Kidney capillary endothelial cell (primary cell): ENCODE measurements at places on chromosomes 11 and 22.
A peak's percentile ranks its signal among the peaks of the same experiment; 100 is the strongest.

- no peak for DNase-seq
These were observed 54.9 kb upstream of the HMGXB4 start for GRCh38 chr22:35202376-35202775.

DNA sequence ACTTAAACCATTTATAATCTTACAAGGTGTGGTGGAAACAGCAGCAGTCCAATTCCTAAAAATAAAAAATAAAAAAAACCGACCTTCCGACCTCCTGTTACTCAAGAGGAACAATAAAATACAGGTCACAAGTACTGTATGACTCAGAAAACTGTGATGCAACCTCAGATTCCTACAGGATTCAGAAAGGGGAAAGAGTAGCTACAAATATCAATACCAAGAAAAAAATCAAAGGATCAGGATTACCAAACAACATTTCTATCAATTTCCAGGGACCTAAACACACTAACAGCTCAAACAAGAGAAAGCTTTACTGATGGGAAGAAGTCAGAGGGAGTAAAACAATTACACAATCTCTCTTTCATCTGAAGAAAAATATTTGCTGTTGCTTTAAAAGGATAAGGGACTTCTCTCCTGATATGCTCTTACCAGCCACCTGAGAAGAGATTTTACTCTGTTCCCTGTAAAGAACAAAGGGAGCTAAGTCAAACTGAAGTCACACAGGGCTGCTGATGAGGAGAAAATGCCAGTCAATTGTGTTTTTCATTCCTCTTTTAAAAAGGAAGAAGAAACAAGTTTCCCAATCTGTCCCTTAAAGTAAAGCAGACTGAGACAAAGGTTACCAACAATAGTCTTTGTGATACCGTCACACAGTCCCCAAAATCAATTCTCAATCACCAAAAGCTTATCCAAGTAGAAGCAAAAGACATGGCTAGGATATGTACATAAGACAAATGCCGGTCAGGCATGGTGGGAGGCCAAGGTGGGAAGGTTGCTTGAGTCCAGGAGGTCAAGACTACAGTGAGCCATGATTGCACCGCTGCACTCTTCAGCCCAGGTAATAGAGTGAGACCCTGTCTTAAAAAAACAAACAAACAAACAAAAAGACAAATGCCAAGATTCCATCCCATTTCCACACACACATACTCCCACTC is 39.3 kb downstream of the AMBRA1 start:
- DNase-seq: peak; percentile 65

- no peak for DNase-seq
These were observed 23.2 kb downstream of the ELFN2 start for GRCh38 chr22:37404091-37404490.

DNA sequence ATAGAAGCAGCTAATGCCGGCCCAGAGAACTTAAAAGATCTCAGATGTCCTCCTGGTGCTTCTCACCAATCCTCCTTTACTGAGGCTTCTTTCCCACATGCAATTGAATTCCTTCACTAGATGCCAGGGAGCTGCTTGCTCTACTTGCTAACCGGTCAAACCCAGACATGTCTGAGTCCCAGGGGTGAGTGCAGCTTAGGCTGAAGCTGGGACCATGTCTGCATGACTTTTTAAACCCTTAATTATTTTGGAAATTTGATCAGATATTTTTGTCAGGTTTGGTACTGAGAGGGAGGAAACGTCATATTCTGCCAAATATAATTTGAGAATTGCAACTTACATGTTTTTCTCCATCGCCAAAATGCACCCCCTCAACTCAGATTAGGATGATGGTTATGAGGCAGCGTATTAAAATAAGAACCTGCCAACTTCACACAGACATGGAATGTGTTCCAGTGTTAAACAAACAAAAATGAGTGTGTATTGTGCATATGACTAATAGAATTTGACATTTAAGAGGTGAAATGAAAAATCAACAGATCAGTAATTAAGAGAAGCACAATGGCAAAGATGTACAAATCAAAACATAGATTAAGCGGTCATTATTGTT is 529.5 kb downstream of the ETS1 start:
- DNase-seq: no peak

DNA sequence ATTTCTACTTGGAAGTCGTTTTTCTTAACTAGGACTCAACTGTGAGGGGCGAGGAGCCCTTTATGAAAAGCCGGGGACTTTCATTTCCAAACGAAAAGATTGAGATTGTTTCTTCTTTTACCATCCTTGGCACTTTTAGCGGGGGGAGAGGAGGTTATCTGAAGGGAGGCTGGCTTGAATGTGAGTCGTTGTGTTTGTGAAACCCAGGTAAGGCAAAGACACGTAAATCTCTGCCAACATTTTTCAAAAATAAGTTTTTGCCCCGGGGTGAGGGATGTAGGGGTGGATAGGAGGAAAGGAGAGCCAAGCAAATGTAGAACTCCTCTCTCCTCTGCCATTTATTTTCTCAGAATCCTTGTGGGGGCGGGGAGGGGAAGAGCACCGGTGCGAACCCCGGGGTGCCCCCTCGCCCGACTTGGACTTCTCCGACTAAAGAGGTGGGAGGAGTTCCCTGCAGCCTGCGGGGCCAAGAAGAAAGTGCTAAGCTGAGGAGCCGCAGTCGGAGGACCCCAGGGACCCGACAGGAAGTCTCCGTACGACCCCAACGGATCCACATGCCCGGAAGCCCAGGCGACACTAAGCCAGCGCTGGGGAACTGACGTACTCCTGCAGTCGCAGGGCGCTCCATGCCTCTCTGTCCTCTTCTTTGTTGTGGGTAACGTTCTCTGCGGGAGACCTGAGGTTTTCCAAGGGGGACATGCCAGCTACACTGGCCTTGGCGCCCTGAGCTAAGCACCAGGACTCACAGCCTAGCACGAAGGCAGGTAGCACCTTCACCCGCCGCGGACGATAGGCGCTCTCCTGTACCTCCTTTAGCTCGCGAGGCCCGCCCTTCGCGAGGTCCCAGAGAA is 2.4 kb upstream of the WT1 start:
- DNase-seq: no peak

DNA sequence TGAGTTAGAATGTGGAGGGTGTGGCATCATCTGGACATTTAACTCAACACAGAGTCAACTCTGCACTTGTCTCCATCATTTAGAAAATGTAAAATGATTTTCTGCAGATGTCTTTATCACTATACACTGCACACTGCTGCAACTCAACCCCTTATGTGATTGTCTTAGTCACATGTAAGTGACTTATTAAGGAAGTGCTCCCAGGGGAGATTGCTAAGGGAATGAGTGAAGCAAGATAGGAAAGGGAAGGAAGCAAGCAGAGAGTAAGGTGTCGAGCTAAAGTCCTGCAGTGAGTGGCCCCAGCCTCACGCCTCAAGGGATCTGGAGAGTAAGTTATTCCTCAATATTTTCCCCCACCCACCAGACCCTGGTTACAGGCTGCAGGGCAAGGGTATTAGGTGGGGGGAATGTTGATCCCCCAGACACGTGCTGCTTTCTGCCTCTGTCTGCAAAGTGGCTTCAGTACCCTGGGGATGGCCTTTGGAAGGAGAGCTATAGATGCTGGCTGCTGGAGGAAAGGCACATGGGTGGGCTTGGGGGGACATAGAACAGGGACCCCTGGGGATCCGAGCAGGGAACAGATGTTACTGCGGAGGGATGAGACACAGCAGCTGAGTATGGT is 7.2 kb upstream of the CBX6 start:
- no peak for DNase-seq

DNA sequence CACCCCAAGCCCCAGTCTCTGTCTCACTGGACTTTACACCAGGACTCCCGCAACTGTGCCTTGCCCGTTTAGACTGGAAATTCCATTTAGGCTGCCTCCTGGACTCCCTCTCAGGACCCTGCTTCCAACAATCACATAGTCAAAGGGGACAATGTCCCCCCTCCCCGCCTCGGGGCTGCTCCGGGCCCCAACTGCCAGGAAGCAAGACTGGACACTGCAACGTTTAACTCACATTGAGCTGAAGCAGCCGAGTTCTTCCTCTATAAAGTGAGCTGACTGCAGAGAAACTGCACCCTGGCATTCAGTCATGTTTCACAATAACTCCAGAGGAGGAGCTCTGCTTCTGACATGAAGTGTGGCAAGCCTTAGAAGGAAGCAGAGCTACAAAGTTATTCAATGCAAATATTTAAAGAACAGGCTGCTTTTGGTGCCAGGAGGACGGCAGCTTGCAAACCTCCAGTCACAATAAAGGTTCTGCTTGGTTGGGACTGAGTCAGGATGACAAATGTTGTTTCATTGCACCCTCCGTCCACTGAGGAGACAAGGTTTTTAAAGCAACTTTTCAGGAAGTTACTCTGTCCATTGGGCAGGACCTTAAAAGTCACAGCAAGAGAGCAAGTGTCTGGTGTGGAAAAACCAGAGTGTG is 19.9 kb downstream of the PACSIN2 start:
- peak; percentile 79 for DNase-seq

- no peak for DNase-seq
These were observed 24.8 kb downstream of the ADAMTS15 start for GRCh38 chr11:130473056-130473794.

DNA sequence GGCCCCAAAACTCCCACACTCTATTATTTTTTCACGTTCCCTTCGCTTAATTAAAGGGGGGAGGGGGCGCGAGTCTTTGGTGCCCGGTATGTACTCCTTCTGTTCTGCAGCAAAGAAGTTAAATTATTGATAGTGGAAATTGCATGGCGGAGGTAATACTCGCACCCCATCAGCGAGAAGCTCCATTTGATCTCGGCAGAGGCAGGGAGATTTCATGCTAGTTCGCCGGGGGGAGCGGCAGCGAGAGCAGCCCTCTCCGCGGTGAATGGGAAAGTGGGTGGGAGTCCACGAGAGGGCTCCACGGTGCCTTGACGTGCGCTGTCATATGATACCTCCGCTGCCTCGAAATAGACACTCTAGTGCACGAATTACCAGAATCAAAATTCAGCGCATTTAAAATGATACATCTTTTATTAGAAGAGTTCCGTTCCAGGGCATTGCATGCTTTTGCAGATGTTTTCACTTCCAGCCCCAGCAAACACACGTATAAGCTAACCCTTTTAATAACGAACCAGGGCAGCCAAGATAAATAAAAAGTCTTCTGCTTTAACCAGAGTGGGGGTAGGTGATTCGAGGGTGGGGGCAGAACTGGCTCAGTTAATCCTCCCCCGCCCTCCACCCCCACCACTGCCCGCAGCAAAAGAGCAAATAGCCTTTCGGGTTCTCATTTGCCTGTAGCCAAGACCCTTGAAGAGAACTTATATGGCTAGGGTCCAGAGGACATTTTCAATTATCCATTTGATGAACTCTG is 1.3 kb upstream of the BDNF start:
- no peak for DNase-seq

DNA sequence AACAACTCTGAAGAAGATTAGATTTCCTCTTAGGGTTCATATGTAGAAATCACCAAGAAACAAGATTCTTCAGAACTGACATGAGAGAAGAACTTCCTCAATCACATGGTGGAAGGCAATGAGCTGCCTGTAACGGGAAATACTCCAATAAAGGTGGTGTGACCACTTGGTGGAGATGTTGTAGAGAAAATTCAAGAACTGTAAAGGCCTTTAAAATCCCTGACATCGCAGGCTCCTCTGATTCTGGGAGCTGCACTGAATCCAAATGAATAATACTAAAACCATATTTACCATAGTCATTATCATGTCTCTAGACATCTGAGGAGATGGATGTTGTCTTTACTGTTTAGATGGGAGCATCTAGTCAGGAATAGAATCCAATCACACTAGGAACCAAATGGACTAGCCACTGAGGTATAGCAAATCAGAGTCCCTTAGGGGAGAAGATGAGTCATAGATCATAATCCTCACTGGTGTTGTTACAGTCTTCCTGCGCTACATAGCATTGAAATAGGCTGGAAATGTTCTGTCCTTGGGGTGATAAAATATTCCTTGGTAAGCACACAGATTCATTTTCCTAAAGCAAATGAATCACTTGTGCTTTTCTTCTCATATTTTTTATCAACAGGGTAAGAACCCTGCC is 321.6 kb upstream of the TENM4 start:
- no peak for DNase-seq

GRCh38 chr11:102138223-102138622 is 28.0 kb downstream of the YAP1 start:
- DNase-seq: no peak

GRCh38 chr11:62850911-62851806 is 11.8 kb upstream of the WDR74 start:
- no peak for DNase-seq

GRCh38 chr22:41603873-41604332 is 14.3 kb upstream of the PMM1 start:
- no peak for DNase-seq

- DNase-seq: no peak
These were observed at the start of gene OTOG for GRCh38 chr11:17547051-17547577. TSS of gene OTOG (plus strand) at chr11:17547259. CDS start at chr11:17547373, 114 bp downstream.

- DNase-seq: no peak
These were observed 47.1 kb downstream of the BMAL1 start for GRCh38 chr11:13324709-13325108.

DNA sequence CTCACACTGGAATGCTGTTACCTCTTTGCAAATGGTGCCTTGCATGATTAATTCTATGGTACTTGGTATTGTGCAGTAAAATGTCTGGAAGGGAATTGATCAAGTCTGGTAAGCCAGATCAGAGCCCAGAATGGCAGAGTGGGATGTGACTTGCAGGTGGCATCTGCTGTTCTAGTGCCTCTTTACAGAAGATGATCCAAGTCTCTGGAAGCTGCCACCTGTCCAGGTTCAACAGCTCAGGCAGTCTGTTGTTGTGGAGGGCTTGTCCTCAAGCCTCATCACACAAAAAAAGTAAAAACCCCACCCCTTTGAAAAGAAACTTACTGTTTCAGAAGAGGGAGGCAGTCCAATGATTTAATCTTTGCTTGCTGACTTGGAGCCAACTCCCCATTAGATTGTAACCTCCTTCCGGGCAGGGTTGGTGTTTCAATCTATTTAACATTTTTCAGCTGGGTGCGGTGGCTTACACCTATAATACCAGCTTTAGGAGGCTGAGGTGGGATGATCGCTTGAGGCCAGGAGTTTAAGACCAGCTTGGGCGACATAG is 17.1 kb downstream of the ZNRF3 start:
- DNase-seq: no peak

- no peak for DNase-seq
These were observed 25.9 kb downstream of the SCUBE1 start for GRCh38 chr22:43317239-43317638.

DNA sequence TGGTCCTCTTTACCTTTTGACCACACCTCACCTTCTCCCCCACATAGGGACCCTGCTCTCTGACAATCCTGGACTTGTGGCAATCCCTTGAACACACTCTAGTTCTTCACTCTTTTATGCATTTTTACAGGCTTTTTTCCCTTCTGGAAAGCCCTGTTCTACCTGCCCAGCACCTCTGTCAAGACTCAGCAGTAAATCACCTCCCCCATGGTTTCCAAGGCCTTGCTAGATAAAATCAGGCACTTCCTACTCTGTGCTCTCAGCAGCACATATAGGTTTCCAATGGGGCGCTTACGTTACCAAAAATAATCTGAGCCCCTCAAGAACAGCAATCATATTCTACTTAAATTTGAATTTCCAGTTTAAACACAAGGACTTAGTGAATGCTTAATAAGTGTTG is 53.9 kb downstream of the ETS1 start:
- no peak for DNase-seq

DNA sequence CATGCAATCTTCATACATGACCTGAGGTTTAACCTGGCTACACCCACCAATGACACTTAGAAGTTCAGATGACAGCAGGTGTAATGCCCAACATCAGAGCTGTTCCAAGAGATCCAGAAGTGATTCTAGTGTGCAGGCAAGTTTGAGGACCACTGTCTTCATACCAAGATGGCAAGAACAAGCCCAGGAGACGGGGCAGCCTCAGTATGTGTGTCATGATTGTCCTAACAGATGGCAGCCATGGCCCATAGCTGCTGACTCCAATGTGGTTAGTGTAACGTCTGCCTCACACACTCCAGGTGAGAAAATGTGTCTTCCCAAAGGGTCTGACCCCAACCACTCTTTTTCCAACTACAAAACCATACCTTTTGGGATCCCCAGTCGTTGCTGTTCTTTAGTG is 97.3 kb downstream of the ETS1 start:
- no peak for DNase-seq
